Activated CD8-positive, alpha-beta memory T cell treated with anti-CD3 and anti-CD28 coated beads, Interleukin-2, amount 50 U/mL, for 4 hours (primary cell): ENCODE measurements at places on chromosomes 2 and 18.

DNA sequence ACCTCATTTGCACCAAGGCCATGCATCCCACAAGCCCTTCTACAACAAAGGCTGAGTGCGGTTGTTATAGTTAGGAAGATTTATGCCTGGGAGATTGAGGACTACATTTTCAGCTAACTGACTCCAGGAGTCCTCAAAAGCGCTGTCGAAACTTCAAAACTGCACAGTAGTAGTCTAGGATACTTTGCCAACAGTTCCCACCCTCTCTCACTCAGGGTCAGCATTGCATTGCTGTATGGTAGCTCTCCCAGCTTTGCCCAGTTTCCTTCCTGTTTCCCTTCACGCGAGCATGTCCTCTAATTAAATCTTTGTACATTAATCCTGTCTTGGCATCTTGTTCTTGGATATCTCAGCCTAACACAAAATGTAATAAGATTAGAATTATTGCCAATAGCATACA lies 420.6 kb upstream of the UBE2E3 start:
- no peak for DNase-seq

- DNase-seq, result no peak
Observed at GRCh38 chr18:62959481-62959880, 244.1 kb downstream of the PHLPP1 start.

- no peak for DNase-seq
Observed at GRCh38 chr2:46534589-46534988, 55.2 kb downstream of the TMEM247 start.

- no peak for DNase-seq
Observed at GRCh38 chr2:89848114-89848513, 1156.6 kb downstream of the RPIA start.

DNA sequence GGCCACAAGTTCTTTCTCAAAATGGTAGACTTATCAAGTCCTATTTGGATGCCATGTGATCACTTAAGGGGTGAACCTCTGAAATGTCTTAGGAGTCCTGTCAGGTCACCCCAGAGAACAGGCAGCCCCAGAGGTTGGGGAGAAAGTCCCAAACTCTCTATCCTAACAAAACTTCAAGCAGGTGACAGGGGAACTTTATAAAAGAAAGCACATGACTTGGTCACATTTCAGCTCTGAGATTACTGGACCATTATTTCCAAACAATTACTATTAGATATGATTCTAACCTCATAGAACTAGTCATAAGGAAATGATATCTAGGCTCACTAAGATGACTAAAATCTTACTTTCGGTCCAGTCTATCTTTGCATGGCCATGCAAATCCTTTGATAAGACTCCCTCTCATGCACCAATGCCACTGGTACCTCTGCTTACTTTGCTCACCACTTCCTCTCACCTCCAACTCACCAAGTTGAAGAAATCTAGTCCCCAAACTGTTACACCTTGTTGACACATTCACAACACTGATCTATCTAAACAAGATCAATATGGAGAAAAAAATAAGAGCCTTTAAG lies 107.0 kb downstream of the GALNT14 start:
- no peak for DNase-seq

GRCh38 chr18:80124131-80124530 lies 15.1 kb downstream of the ADNP2 start:
- no peak for DNase-seq

GRCh38 chr18:35241448-35241804 lies 592 bp downstream of the ZNF397 start:
- DNase-seq, result no peak
